ENCODE measurements at places on chromosomes 5 and 9.

- no peak for DNase-seq
These were observed 545.8 kb upstream of the ARRDC3 start for GRCh38 chr5:91928754-91929521.

GRCh38 chr5:38867032-38867398, 21.2 kb downstream of the OSMR start:
- no peak for DNase-seq

DNA sequence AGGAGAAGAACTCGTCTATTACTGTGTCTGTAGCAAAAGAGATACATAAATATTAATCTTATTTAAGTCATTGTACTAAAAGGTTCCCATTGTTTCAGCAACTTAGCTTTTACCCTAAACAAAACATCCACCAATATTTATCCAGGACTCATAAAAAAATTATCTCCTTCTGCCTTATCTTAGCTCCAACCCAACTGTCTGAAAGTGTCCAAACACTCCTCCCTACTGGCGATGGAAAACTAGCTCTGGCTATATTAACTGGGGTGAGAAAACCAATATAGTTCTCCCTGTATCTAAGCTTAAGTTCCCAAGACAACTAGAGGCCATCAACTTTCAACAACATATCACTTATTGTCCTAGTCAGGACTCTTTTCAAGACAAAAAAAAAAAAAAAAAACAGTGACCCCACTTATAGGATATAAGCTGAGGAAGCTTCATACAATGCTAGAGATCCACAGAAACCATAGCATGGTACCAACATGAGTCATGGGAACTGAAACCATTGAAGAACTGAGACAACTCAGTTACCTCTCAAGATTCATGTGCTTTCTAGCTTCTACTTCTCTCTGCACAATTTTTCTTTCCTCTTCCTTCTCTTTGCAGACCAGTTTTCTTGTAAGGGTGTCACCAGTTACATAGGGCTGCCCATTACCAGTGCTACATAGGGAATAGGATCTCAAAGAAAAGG, 150.7 kb upstream of the RASA1 start:
- DNase-seq: peak; percentile 36

DNA sequence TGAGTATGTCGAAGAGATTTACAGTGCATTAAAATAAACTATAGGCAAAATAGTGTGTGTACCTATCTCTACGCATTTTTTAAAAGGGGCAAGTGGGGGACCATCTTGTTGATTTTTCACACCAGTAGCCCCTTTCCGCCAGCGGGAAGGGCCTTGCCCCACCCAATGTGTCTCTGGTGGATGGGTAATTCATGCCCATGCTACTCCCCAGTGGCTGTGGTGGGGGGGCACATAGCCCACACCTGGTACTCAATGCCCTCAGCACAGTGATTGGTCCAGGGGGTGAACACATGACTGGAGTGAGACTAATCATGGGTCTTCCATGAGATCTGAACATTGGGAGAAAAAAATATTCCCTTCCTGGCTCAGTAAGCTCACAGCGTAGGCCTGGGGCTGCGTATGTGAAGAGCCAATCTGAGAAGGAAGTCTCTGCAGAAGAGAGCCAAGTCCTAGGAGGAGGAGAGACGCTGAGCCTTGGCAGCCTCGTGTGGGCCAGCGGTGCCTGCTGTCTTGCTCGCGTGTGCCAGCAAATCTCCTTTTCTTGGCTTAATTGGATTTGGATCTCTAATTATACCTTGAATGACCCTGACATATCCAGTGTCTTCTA, 103.4 kb downstream of the ADAMTS2 start:
- DNase-seq: no peak
